ENCODE measurements at places on chromosomes 2 and 18.

DNA sequence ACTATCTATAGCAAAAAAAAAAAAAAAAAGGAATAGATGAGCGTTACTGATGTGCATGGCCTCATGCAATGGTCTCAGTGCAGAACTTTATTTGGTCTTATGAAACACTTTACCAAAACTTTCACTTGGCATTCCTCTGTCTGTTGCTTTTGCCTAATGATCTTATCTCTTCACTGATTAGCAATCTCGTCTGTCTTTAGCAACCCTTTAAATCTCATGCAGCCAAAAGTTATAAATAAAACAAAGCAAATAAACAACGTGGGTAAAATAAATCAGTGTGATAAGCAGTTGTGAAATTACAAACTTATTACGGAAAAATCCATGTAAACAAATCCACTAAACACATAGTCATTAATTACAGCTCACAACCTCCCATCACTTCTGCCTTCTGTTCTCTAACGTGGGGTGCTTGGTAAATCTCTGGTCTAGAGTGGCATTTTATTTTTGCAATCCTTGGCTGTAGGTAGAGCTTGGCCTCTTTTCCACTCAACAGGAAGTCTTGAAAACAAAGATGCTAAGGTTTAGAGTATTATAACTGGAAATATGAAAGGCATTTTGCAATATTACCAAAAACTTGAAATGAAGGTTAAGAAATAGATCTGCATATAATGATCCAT lies 288.0 kb downstream of the AFF3 start:
- no peak for DNase-seq

DNA sequence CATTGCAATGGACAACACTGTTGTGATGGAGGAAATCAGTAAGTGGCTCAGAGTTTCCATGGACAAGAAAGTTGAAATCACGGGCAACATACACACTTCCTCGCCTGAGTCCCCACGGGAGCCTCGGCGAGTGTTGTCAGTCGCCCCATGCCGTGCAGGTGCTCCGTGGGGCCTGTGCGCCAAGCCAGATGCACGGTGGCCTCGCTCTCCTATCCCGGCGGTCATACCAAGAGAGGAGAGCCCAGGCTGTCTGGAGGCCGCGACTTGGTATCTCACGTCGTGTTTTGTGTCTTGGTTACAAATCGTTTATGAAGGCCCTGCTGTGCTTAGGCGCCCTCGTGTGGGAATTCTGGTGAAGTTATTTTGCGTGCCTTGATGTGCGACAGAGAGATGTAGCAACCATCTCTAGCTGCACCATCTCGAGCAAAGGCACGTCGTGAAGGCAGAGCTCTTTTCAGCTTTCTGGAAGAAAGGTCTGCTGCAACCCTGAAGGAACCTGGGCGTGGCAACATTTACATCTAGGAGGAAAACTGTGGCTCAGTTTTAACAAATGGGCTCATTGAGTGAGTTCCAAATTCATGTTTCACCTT lies 21.8 kb downstream of the ATG4B start:
- DNase-seq, result no peak

DNA sequence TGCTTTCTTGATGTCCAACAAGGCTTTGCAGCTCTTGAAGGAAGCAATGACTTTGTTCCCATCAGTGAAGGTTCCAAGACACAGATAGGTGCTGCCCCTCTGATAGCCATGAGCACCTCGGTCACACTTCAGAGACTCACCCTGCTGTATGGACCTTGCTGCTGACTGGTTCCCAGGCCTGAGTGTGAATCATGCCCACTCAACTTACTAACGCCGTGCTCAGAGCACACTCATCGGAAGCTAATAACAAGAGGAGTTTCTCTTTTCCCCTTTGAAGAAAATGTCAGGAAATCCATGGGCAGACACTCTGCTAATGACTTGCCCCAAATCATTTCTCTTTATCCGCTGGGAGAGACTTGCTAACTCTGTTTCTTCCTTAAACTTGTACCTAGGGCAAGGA lies 83.8 kb upstream of the ARL4C start:
- DNase-seq, result no peak

- DNase-seq, result no peak
Measured at GRCh38 chr2:188976545-188977268, 2.5 kb downstream of the COL3A1 start.

- DNase-seq, result no peak
Measured at GRCh38 chr2:156890529-156891148, 366.9 kb upstream of the GALNT5 start.

GRCh38 chr18:50825621-50826020 lies 5.8 kb upstream of the MRO start:
- DNase-seq, result no peak

GRCh38 chr2:36701391-36701795 lies 4.9 kb downstream of the VIT start:
- no peak for DNase-seq

GRCh38 chr2:238900511-238900910 lies 52.6 kb downstream of the TWIST2 start:
- DNase-seq, result no peak

- no peak for DNase-seq
Measured at GRCh38 chr18:60247103-60247502, 125.5 kb downstream of the MC4R start.

DNA sequence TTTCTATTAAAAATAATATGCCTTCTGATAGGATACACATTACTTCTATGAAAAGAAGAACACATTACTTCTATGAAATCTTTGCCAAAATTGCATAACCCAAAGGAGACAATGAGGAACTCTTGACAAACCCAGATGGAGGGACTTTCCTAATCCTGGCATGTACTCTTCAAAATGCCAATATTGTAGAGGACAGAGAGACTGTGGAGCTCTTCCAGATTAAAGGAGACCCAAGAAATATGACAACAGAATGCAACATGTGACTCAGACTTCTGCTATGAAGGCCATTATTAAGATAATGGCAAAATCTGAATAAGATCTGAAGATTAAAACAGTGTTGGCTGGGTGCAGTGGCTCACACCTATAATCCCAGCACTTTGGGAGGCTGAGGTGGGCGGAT lies 22.2 kb downstream of the SOWAHC start:
- no peak for DNase-seq

GRCh38 chr2:176553685-176554100 lies 284.5 kb downstream of the MTX2 start:
- DNase-seq, result peak; percentile 77

GRCh38 chr2:1674766-1675397 lies 69.4 kb downstream of the PXDN start:
- DNase-seq, result no peak

DNA sequence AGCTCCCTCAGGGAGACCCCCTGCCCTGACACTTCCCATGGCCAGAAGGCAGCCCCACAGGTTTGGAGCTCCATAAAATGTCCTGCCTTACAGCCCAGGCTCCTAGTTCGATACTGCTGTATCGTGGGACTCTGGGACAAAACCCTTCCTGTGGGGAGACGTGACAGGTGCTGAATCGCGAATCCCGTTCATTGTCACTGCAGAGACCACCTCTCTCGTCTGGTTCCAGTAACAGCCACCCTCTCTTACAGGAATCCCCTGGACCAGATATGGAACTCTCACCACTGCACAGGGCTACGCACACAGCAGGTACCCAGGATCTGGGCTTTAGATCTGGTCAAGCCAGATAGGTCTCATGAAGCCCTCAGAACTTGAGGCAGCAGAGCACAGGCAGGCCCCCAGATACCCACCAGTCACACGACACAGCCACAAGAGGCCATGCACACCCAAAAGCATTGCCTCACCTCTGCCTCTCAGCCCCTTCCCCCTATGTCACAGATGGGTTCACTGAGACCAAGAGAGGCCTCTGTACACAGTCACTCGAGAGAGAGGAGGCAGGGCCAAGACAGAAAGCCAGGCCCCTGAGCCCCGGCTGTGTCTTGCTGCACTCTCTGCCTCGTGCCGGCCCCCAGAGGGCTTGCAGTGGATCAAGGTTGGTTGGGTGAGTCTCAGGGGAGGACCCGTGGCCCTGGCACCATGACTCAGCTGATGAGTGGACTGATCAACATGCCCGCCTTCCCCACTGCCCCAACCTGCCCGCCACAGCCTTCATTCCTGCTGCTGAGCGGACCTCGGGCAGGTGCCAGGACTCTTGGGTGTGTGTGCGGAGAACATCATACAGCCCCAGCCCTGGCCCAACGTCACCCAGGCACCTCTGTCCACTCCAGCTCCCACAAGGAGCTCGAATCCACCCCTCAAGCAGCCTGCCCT lies 7.6 kb downstream of the SDC1 start:
- no peak for DNase-seq

DNA sequence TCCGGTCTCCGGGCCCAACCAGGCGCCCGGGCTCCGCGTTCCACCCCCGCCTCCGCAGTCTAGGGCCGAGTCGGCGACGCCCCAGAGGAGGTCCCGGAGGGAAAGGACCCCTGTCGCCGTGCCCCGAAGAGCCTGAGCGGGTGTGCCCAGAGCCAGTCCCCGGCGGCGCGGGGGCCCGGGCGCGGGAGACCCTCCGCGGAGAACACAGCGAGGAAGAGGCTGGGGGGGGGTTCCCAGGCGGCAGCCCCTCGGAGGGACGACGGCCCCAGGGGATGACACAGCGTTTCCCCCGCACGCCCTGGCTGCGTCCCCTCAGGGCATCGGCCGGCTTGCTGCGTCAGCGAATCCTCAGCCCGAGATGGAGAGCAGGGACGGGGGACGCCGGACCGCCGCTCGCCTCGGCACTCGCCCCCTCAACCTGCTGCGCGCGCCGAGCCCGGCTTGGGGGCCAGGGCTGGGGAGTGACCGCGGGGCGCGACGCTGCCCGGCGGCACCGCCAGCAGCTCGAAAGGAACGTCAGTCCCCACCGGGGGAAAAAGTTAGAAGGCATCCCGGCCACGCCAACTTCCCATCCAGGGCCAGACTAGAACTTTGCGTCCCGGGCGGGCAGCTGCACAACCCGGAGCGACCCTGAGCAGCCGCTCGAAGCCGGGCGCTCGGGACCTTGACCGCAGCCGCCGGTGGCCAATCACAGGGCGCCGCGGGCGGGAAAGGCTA lies 711 bp downstream of the SFXN5 start:
- DNase-seq, result no peak

DNA sequence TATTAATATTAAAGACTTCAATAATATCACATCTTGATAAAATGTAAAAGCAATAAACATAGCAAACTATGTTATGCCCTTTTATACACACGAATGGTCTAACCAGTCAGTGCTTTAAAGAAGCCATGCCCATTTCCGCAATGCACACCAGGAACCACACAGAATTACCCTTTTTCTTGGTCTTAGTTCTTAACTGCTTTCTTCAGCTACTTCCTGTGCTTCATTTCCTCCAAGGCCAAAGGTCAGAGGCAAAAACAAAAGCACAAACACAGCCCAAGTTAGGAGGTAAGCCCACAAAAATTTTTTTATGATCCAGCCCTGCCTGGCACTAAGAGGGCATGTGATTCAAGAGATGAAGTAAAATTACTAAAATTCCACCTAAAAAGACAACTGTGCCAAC lies 267.2 kb downstream of the FBXO15 start:
- DNase-seq, result no peak

DNA sequence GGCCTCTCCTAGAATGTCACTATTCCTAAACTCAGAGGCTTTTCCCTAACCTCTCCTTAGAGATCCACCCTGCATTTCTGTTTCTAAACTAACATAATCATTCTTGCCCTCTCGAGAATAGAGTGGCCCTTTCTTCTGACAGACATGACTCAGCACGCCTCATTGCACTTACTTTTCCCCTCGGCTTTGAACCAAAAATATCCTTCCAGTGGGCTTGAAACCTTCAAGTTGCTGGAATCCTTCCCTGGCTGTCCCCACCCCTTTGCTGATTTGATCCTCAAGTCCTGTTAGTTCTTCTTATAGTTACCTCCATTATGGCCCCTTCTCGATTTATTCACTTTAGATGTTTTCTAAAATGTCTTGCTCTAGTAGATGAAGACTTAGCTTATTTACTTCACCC lies 158.0 kb downstream of the LTBP1 start:
- no peak for DNase-seq
